IMR-90 (cell line): ENCODE measurements at places on chromosomes 3 and 15.

DNA sequence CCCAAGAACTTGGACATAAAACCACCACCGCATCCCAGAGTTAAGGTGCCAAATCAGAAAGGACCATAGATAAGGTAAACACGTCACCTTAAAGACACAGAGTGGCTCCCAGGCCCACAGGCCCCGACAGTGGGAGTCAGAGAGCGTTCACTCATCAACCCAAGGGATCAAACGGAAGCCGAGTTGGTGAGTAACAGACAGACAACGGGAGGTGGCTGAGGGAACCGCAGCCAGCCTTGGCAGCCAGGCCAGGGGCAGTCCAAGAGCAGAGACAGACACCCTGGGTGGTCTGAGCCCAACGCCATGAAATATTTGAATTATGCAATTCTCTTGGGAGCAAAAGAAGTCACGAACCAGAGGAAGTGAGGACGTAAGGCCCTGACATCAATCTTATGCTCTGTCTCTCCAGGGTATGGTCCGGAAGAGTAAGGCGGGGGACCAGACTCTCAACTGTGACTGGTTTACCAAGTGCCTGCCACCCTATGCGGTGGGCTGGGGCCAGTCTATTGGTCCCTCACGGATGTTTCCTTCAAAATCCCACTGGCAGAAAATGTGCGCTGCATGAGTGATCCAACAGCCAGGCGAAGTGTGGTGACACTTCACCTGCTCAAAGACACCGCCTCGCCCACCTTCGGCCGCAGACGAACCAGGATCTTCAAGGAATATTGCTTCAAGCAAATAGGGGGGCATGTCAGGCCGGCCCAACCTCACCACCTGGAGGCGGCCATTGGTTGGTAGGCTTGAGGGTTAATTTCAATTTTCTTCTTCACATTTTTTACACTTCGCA, 34.3 kb downstream of the TMEM44 start:
- peak; percentile 88 for DNase-seq

DNA sequence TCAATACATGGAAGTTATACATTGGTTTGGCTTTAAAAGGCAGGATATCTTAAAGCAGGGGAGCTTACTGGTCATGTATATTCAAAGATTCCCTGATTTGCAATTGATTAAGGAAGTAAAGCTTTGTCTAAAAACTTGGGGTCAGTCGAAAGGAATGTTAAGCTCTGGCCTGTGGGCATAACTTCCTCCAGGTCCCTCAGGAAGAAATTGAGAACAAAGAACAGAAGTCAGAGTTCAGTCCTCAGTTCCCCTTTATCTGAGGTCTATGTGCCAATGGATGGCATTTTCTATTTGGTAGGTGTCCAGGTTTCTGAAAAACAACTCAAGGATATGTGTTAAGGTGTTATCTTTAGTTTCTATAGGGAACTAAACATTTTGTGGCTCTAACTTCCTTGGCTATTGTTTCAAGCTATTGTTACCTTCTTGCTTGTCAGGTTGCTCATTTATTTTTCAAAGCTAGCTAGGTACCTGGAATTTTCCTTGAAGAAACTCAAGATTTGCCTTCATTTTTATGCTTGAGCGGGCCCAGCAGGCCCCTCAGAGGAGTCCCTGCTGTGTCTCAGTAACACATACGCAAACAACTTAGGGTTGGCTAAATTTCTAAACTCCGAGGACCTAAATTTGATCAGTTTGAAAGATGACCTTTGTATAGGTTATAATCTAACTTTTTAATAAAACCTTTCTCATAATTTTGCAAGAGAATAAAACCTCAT, 135.0 kb upstream of the UBE2E2 start:
- DNase-seq: no peak

DNA sequence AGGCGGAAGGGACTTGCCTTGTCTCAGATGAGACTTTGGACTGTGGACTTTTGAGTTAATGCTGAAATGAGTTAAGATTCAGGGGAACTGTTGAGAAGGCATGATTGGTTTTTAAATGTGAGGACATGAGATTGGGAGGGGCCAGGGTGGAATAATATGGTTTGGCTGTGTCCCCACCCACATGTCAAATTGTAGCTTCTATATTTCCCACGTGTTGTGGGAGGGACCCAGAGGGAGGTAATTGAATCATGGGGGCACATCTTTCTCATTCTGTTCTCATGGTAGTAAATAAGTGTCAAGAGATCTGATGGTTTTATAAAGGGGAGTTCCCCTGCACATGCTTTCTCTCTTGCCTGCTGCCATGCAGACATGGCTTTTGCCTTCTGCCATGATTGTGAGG, 89.2 kb downstream of the CGGBP1 start:
- no peak for DNase-seq

DNA sequence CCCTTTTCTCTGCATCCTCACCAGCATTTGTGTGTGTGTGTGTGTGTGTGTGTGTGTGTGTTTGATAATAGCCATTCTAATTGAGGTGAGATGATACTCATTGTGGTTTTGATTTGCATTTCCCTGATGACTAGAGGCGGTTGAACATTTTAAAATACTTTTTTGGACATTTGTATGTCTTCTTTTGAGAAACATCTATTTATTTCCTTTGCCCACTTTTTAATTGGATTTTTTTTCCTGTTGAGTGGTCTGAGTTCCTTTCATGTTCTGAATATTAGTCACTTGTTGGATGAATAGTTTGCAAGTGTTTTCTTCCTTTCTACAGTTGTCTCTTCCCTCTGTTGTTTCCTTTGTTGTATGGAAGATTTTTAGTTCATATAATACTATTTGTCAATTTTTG, 54.3 kb upstream of the THSD4 start:
- peak; percentile 49 for DNase-seq

DNA sequence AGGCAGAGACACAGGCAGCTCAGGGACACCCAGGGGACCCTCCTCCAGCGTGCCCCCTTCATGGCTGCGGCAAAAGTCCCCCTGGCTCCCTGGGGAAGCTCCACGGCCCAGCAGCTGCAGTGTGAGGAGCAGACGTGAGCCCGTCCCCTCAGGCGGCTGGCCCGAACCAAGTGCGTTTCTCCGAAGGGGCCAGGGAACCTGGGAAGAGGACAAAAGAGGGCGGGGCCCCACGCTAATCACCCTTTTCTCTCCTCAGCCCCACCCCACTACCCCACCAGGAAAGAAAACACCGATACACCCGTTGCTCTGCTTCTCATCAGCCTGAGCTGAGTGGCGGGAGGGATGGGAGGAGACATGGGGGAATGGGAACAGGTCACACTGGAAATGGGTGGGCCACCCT, at the start of gene MUC4:
Gene MUC4 (minus strand): TSS at position 174 of the 400 bp plus-strand sequence. CDS start 112 bp downstream, at position 62.
- DNase-seq: no peak

DNA sequence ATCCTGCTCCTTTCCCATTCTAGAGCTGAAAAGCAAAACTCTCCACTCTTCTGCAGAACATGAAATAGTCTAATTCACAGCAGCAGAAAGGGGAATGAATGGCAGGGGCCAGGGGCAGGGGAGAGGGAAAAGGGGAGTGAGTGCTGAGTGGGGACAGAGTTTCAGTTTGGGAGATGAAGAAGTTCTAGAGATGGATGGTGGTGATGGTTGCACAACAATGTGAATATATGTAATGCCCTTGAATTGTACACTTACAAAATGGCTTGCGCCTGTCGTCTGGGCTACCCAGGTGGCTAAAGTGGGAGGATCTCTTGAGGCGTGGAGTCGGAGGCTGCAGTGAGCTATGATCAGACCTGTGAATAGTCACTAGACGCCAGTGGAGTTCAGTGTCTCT, 78.5 kb upstream of the MEF2A start:
- no peak for DNase-seq

GRCh38 chr3:43686700-43687498, 3.8 kb upstream of the ABHD5 start:
- DNase-seq: no peak

GRCh38 chr15:32218666-32219065, 184.4 kb downstream of the GOLGA8K start:
- no peak for DNase-seq

DNA sequence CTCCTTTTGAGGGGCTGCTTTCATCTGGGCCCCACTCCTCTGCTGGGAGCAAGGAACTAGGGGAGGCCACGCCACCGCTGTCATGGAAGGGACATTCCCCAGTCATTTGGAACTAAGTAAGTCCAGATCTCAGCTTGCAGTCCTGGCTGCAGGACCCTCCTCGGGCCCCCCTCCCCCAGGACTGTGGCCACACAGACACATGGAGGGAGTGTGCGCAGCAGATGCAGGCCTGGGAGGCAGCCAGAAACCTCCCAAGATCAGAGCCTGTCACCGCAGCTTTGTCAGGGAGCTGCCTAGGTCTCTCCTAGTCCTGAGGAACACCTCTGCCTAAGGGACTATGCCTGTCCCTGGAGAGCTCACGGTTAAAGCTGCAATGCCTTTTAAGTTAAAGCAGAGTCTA, 7.3 kb upstream of the SEMA3F start:
- DNase-seq: peak; percentile 37

DNA sequence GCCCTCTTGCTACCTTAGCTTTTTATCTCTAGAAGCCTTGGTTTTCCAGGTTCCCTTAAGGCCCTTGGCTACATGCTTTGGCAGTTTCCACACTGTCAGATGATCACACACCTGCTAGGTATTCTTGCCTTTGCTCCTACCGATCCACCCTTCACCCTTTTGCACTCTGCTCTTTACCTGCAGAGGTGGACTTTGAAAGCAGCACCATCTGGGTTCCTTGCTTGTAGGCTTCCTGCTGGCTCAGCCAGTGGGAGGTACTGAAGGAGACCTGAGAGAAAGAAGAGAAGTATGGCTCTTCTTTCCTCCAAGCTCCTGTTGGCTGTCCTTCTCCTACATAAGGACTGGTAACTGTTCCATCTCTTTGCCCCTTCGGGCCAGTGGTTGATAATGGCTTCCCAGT, 7.3 kb upstream of the ZNF592 start:
- no peak for DNase-seq

DNA sequence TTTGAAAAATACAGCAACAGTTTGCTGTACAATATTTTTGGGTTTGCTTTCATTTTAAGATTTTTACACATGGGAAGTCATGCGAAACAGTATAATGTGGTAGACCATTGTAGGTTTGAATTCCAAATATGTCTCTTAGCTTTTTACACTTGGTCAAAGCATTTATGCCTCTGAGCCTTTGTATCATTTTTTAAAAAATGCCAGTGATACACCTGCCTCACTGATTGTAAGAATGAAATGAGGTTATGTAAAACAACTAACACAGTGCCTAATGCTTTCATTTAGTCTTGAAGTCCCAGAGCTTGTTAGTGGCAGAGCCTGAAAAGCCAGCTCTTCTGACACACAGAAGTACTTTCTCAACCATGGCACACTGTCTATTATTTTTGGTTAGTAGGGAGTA, 202.0 kb downstream of the UBE2E2 start:
- DNase-seq: no peak

- peak; percentile 62 for DNase-seq
Observed at GRCh38 chr15:63856711-63857460, 23.1 kb upstream of the HERC1 start.

DNA sequence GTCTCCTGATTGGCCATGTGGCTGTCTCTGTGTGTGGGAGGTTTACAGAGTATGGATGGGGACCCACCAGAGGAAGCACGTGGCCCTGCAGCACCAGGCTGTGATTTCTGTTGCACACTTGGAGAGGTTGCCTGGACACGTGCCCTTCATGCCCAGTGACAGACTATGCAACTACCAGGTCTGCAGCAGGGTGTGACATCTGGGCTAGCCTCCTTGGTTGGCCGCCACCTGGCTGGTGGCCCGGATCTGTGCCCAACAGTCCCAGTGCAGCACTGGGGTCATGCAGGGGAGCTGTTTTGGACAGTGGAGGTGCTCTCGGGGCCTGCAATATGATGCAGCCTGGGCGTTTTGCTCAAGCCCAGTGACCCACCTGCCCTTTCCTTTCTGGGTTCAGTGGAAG, 212.5 kb downstream of the UBE3A start:
- DNase-seq: no peak

DNA sequence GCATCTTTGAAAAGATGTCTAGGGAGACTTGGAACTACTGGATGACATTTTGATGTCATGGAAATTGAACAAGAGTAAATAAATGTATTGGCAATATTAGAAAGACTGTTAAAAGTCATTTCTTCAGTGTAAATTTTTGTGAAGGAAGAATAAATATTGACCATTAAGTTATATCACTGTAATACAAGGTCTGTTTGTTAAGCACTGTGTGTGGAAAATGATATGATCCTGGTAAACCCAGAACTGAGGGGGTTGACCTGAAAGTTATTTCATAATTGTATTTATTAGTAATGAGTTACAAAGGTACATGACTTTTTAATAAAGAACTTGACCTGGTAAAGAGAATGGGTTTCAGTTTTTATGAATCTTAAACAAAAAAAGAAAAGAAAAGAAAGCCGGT, 106.6 kb downstream of the B3GALNT1 start:
- no peak for DNase-seq

DNA sequence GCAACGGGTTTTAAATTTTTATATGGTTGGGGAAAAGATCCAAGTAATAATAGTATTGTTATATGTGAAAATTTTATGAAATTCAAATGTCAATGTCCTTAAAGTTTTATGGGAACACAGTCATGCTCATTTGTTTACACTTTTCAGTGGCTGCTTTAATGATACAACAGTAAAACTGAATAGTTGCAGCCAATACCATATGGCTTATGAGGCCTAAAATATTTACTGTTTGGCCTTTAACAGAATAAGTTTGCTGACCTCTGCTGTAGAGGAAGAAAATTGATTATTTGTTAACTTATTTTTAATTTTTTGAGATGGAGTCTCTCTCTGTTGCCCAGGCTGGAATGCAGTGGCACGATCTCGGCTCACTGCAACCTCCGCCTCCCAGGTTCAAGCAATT, 44.7 kb downstream of the USP50 start:
- no peak for DNase-seq

GRCh38 chr3:134859341-134859740, 64.3 kb downstream of the EPHB1 start:
- no peak for DNase-seq

DNA sequence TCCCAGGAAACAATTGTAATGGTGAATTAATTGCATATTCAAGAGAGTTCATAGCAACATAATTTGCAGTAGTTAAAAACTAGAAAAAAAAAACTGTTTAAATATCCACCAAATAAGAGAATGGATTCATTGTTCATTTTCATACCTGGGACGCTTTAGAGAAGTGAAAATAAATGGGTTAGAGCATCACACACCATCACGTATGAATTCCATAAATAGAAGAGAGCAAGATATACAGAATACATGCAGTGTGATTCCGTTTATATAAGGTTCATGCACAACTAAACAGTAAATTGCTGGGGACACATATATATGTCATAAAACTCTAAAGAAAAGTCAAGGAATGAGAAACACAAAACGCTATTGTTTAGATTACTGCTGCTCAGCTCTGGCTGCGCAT, 577.0 kb upstream of the KCNMB2 start:
- DNase-seq: no peak
